Thoracic aorta (tissue), 2 donors: ENCODE measurements at places on chromosomes 11 and 22.

GRCh38 chr11:128549256-128549944 is 38.0 kb downstream of the ETS1 start:
- no peak for DNase-seq

- no peak for DNase-seq
Measured at GRCh38 chr22:44691796-44692661, 10.0 kb upstream of the PRR5 start.

DNA sequence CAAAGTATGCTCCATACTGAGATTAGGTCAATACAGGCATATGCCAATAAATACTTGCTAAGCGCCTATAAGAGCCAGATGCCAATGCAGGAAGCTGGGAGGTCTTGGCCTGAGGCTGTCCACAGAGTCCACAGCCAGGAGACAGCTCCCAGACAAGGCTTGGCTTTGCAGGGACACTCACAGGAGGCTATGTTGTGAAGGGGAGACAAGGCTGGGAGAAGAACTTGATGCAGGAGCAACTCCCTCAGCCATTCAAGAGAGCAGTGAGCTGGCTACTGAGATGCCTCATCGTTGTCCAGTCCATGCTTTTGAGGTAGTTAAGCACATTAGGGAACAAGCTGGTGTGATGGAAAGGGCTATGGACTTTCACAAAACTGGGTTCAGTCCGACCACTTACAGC is 891.5 kb downstream of the TBC1D22A start:
- DNase-seq: no peak

DNA sequence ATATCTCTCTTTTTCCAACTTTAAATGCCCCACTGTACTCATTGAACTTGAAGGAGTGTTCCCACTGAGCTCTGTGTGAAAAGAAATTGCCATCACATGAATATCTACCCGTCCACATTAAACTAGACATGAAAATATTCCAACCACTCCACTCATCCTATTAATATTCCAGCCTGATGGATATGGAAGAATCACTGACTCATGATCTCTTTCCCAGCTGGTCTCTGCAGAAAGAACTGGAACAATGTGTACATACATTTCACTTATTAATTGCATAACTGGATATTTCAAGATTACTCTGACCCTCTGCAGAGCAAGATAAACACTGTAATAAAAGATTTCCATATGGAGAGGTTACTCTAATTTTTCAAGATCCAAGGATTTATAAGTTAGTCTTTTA is 711.1 kb upstream of the LRRC4C start:
- DNase-seq: no peak

DNA sequence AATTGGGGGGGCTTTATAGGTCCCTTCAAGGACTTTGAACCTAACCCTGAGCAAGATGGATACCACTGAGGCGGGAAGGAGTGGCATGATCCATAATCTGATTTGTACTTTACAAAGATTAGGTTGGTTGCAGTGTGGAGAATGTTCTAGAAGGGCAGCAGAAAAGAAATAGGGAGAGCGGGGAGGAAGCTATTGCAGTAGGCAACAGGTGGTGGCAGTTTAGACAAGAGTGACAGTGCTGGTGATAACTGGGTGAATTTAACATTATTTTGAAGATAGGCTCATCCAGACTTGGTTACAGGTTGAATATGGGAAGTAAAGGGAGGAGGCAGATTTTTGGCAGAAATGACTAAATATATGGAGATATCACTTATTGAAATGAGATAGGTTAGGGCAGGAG is 179.9 kb upstream of the CADM1 start:
- no peak for DNase-seq

DNA sequence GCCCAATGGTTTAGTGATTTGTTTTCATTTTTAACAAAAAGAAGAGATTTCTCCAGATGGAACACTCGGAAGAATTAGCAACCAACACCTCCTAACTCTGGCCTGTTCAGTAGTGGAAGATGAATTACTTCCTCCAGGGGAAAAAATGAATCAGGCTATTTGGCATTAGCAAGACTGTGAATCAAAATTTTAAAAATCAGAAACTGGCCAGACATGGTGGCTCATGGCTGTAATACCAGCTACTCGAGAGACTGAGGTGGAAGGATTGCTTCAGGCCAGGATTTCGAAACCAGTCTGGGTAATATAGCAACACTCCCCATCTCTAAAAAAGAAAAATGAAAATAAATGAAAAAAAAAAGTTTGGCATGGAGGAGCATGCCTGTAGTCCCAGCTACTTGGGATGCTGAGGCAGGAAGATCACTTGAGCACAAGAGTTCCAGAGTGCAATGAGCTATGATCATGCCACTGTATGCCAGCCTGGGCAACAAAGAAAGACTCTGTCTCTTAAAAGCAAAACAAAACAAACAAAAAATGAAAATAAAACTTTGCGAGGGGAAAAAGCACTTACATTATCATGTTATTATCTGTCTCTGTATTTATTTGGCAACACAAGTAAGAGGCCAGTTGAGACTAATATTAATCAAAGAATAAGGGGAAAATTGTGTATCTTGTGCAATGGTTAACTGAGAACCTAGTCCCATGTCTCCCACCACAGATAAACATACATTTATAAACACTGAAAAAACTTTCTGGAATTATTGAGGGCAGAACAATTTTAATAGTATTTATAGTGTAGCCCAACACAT is 796.3 kb upstream of the ANO3 start:
- DNase-seq: no peak

DNA sequence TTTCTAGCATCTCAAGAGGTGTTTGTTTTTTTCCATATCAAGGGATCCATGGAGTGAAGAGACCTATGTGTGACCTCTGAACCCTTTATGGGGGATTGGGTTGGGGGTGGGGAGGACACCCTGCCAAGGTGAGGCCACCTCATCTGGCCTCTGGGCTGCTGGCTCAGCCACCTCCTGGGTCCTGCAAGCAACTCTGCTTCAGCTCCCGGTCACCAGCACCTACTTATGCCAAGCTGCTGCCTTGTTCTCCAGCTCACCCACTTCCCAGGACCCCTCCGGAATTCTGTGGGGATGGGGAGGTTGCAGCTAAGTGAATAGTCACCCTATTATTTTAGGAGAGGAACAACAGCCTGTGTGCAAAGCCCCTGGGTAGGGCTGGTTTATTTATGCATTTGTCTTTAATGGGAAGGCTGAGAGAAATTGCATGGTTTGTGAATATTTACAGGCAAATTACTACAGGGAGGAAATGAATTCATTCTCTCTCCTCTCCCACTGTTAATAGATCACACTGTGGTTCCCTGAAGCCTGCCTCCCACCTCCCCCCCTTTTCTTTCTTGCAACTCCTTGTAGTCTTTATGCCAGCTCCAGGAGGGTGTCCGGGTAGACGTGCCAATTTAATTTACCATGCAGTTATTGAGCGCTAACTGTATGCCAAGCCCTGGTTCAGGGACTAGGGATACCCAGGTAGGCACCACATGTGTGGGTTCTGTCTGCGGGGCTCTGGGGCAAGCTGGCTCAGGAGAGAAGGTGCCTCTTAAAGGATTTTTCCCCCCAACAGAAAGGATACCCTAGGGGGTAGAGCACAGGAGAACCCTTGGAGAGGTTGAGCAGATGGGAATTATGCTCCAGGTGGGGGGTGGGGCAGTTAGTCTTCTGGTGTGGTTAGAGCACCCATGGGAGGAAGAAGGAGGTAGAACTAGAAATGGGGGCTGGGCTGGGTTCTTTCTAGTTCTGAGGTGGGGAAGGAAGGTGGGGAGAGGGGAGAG is 50.7 kb downstream of the TSPAN18 start:
- no peak for DNase-seq

- no peak for DNase-seq
Measured at GRCh38 chr11:76269247-76269646, 62.9 kb upstream of the WNT11 start.

DNA sequence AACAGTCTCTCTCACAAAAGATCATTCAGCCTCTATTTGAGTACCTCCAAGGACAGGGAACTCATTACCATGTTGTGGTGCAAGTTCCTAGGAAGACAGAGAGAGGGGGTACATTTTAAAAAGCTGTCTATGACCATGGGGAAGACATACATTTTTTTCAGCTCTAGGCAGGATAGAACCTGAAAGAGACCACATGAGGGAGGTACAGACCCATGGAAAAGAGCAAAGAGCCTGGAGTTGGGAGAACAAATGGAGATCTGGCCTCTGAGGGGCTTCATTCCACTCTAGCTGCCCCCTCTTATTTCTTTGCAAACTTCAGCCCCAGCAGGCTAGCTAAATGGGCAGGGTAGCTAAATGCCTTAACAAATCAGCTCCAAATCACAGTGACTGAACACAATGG is 36.3 kb downstream of the KCNC1 start:
- no peak for DNase-seq

DNA sequence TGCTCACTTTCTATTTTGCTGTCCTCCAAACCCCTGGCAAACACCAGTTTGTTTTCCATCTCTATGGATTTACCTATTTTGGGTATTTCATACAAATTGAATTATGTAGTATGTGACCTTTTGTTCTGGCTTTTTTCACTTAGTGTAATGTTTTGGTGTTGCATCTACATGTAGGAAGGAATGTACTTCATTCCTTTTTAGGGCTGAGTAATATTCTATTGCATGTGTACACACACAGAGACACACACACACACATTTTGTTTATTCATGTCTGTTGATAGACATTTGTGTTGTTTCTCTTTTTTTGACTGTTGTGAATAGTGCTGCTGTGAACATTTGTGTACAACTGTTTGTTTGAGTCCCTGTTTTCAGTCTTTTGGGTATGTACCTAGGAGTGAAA is 90.4 kb downstream of the UVRAG start:
- no peak for DNase-seq

DNA sequence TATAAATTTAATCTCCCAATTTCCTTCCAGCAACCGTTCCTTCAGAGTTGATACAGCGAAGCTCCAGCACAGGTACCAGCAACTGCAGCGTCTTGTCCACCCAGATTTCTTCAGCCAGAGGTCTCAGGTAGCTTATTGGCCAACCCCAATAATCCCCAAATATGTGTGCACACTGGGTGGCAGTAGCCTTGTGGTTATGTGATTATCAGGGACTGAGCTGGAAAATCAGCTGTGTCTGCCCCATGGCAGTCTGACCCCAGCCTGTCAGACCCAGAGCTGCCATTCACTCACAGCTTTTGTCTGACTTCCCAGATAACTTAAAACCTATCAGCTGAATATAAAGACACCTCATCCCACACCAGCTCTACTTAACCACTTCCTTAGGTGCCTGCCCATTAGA is 2.0 kb downstream of the HSCB start:
- no peak for DNase-seq

GRCh38 chr22:35021161-35021560 is 44.8 kb upstream of the ISX start:
- no peak for DNase-seq

GRCh38 chr11:12508151-12508751 is 130.9 kb downstream of the PARVA start:
- no peak for DNase-seq

GRCh38 chr11:13880634-13881033 is 81.9 kb upstream of the SPON1 start:
- DNase-seq: no peak
